Hematopoietic multipotent progenitor cell treated with erythropoietin and hydrocortisone succinate and interleukin-3 and kit ligand, for 6 days (in vitro differentiated cells): ENCODE measurements at places on chromosomes 2 and 18.
A peak's percentile ranks its signal among the peaks of the same experiment; 100 is the strongest.

DNA sequence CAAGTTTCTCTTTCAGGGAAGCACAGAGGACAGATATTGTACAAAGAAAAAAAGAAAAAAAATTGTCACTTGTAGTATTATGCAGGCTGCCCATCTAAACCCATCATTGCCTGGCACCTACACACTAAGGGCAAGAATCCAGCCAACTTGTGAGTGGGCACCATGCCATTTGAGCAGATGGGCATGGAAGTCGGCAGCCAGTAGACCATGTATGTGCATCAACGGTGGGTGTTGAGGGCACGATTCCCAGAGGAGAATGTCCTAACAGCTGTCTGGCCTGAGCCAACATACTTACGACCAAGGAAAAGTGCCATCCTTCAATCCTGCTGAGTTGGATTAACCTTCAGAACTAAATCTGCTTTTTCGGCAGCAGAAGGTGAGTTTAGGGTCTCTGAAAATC lies 63.9 kb downstream of the ARHGAP15 start:
- no peak for DNase-seq

- DNase-seq: no peak
Measured at GRCh38 chr2:27640722-27641245, 11.9 kb downstream of the GPN1 start.

- DNase-seq: no peak
Measured at GRCh38 chr2:57080035-57080434, 896.2 kb downstream of the CCDC85A start.

GRCh38 chr2:214294426-214294825 lies 116.4 kb upstream of the VWC2L start:
- no peak for DNase-seq

GRCh38 chr18:67417864-67418523 lies 98.5 kb downstream of the DSEL start:
- peak; percentile 59 for DNase-seq

DNA sequence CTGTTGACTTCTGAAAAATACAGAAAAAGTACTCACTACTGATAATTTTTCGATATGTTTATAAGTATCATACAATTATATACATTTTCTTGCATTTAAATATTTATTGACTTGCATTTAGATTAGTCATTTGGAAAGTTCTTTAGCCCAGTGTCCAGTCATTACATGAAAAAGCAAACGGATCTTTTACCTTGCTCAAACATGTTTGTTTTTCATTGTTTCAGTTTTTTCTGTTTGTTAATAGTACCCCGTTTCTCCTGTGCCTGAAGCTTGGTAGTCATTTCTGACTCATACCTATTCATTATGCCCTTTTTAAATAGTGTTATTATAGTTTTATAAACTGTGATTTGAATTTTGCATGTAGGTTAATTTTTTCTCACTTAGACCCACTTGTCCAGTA lies 28.1 kb downstream of the CEP192 start:
- DNase-seq: no peak

DNA sequence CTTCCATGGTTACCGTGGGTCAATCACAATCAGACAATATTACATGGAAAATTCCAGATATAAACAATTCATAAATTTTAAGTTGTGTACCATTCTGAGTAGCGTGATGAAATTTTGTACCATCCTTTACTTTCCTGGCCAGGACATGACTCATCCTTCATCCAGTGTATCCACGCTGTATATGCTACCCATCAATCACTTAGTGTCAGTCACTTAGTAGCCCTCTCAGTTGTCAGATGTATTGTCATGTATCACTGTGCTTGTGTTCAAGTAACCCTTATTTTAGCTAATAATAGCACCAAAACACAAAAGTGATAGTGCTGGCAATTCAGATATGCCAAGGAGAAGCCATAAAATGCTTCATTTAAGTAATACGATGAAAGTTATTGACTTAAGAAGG lies 282.6 kb downstream of the CPS1 start:
- DNase-seq: no peak

GRCh38 chr2:219416235-219416602 lies 2.0 kb upstream of the DES start:
- DNase-seq: no peak

GRCh38 chr2:53572696-53573095 lies 194.9 kb upstream of the CHAC2 start:
- DNase-seq: no peak

DNA sequence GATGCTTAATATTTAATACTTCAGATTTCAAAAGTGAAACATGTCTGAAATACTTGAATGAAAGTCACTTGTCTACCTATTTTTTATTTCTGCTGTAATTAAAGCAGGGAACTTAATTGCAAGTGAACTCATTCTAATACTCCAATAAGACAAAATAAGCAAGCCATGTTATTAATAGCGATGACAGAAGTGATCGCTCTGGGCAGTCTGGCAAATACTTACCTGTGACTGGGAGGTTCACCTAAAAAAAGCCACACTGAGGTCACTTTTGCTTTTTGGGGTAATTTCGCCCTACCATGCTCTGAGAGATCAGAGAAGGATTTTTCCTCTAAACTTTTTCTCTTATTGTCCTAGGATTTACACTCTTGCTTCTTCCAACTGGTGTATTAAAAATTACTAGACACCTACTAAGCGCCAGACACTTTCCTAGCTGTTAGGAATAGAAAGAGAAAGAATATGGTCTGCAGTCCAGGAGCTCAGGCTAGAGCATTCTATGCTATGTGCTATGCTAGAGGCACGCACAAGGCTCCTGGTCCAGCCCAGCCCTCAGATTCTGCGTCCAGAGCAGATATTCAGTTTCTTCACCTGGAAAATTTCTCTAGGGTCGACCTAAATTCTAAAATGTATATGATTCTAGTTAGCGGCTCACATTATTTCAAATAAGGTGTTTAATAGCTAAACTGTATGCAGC lies 26.5 kb upstream of the PPP1CB start:
- no peak for DNase-seq

- DNase-seq: no peak
Measured at GRCh38 chr2:135768863-135769262, 27.2 kb downstream of the UBXN4 start.

- DNase-seq: no peak
Measured at GRCh38 chr2:220353897-220354296, 726.5 kb downstream of the SLC4A3 start.

DNA sequence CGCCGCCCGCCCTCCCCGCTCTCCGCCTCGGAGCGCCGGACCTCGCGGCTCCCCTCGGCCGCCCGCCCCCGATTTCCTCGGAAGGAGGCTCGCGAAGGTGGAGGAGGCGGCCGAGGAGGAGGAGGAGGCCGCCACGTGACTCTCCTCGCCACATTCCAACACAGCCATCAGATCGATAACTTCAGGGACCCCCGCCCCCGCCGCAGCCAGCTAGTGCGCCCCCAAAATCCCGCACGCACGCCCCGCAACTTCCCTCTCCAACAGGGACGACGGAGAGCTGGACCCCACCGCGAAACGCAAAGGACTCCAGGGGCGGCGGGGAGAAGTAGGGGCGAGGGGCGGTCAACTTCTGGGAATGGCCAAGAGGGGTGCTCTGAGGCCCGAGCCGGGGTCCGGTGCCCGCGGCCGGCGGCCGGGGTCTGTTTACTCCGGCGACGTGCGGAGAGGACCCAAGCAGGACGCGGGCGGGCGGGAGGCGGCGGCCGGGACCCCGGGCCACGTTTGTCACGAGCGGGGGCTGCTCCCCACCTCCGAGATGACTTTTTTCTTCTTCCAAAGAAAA lies 2.0 kb downstream of the ZNF521 start:
- DNase-seq: peak; percentile 50

GRCh38 chr18:59904011-59904601 lies 4.3 kb downstream of the PMAIP1 start:
- DNase-seq: no peak
